DND-41 (cell line): ENCODE measurements at places on chromosomes 2 and 18.

- H3K27ac ChIP-seq = no peak overlapping the region
- peaks cover 7% of the 10 kb centered on the region for H3K27me3 ChIP-seq
- H3K36me3 ChIP-seq = no peaks in the 10 kb centered on the region
These were observed 86.9 kb upstream of the RBBP8 start for GRCh38 chr18:22846088-22846683.

- no peak overlapping the region for H3K27ac ChIP-seq
- no peak overlapping the region for H3K4me3 ChIP-seq
- H3K36me3 ChIP-seq = no peaks in the 10 kb centered on the region
- H3K4me1 ChIP-seq = no peaks in the 10 kb centered on the region
These were observed 890.7 kb upstream of the CELF4 start for GRCh38 chr18:38456253-38456652.

GRCh38 chr18:59779979-59780378, 82.8 kb upstream of the CCBE1 start:
- DNase-seq = no peak
- no peak overlapping the region for H3K27ac ChIP-seq
- H3K4me3 ChIP-seq = no peak overlapping the region
- H3K27me3 ChIP-seq = no peaks in the 10 kb centered on the region

GRCh38 chr18:26746826-26747475, 118.6 kb downstream of the AQP4 start:
- H3K4me1 ChIP-seq = peaks cover 27% of the 10 kb centered on the region
- no peak overlapping the region for H3K4me3 ChIP-seq
- no peak overlapping the region for H3K27ac ChIP-seq
- no peaks in the 10 kb centered on the region for H3K27me3 ChIP-seq
- no peaks in the 10 kb centered on the region for H3K36me3 ChIP-seq

- H3K4me3 ChIP-seq = no peak overlapping the region
- H3K27ac ChIP-seq = no peak overlapping the region
- no peaks in the 10 kb centered on the region for H3K36me3 ChIP-seq
- H3K27me3 ChIP-seq = no peaks in the 10 kb centered on the region
- H3K4me1 ChIP-seq = no peaks in the 10 kb centered on the region
These were observed 4.0 kb upstream of the SNORC start for GRCh38 chr2:232866104-232866503.

GRCh38 chr2:72533765-72534164, 292.1 kb downstream of the EXOC6B start:
- no peaks in the 10 kb centered on the region for H3K4me1 ChIP-seq
- H3K27ac ChIP-seq = no peak overlapping the region
- H3K4me3 ChIP-seq = no peak overlapping the region
- no peaks in the 10 kb centered on the region for H3K27me3 ChIP-seq
- H3K36me3 ChIP-seq = no peaks in the 10 kb centered on the region

- no peak overlapping the region for H3K27ac ChIP-seq
- no peaks in the 10 kb centered on the region for H3K4me1 ChIP-seq
- H3K36me3 ChIP-seq = no peaks in the 10 kb centered on the region
These were observed 170.3 kb upstream of the MAP2 start for GRCh38 chr2:209253544-209253943.

GRCh38 chr18:76827205-76828200, 5.1 kb downstream of the ZNF236 start:
- peaks cover 4% of the 10 kb centered on the region; the same call in 1 of the 2 replicates for H3K36me3 ChIP-seq
- H3K27ac ChIP-seq = no peak overlapping the region
- DNase-seq = no peak
- peaks cover 26% of the 10 kb centered on the region for H3K4me1 ChIP-seq

DNA sequence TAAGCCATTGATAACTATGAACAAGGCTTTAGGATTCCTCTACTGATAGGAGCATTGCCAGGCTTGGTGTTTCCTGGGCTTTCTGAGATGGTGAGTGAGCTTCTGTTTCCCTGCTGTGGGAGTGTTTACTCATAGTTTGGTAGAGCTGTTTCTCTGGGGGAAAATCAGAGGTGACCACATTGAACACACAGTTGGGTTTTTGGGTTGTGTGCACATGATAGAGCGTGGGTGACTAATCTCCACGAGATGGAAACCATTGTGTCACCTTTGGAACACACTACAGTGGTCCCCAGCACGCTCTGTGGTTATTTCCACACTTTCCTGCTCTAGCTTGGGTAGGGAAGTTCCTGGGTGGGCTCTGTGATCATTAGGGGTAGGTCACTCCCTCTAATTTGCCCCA, 5.4 kb downstream of the IL1R1 start:
- DNase-seq = no peak
- no peaks in the 10 kb centered on the region for H3K36me3 ChIP-seq
- H3K4me3 ChIP-seq = no peak overlapping the region
- H3K4me1 ChIP-seq = no peaks in the 10 kb centered on the region

- H3K36me3 ChIP-seq = no peaks in the 10 kb centered on the region
- no peak overlapping the region for H3K4me3 ChIP-seq
- no peaks in the 10 kb centered on the region for H3K27me3 ChIP-seq
- H3K4me1 ChIP-seq = peaks cover 8% of the 10 kb centered on the region
- H3K27ac ChIP-seq = no peak overlapping the region
These were observed 9.2 kb upstream of the MAP4K4 start for GRCh38 chr2:101688261-101688660.

DNA sequence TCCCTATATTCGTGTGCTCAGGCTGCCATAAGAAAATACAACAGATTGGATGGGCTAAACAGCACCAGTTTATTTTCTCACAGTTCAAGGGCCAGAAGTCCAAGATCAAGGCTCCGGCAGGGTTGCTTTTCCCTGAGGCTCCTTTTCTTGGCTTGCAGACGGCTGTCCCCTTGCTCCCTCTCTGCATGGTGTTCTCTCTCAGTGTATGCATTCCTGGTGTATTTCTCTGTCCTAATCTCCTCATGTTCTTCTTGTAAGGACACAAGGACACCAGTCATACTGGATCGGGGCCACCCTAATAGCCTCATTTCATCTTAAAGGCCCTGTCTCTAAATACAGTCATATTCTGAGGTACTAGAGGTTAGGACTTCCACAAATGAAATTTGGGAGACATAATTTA, 62.6 kb upstream of the SLC16A14 start:
- no peaks in the 10 kb centered on the region for H3K36me3 ChIP-seq
- no peaks in the 10 kb centered on the region for H3K27me3 ChIP-seq
- no peaks in the 10 kb centered on the region for H3K4me1 ChIP-seq
- no peak for DNase-seq

DNA sequence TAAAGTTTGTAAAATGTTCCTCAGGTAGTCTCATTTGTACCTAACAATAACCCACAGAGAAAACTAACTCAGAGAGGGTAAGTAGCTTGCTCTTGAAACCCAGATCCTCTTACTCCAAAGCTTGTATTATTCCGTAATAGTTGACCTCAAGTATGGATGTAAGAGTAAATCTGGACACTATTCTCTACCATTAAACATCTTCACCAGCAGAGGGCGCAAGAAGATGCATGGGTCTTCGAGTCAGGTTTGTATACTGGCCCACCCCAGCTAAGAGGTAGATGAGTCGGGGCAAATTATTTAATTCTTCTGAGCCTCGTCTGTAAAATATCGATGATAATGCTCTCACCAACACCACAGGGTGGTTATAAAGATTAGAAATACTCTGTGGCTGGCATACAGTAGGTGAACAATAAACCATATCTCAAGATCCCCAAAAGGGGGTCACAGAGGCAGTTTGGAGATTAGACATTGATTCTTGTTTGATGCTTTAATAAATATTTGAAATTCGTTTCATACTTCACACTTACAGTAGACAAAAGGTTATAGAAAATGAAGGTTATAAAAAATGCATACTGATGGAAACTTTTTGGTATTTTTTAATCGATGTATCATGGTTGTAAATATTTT, 3.5 kb upstream of the CABLES1 start:
- DNase-seq = peak; percentile 61
- no peak overlapping the region for H3K4me3 ChIP-seq
- no peak overlapping the region for H3K27ac ChIP-seq
- peaks cover 9% of the 10 kb centered on the region for H3K4me1 ChIP-seq

DNA sequence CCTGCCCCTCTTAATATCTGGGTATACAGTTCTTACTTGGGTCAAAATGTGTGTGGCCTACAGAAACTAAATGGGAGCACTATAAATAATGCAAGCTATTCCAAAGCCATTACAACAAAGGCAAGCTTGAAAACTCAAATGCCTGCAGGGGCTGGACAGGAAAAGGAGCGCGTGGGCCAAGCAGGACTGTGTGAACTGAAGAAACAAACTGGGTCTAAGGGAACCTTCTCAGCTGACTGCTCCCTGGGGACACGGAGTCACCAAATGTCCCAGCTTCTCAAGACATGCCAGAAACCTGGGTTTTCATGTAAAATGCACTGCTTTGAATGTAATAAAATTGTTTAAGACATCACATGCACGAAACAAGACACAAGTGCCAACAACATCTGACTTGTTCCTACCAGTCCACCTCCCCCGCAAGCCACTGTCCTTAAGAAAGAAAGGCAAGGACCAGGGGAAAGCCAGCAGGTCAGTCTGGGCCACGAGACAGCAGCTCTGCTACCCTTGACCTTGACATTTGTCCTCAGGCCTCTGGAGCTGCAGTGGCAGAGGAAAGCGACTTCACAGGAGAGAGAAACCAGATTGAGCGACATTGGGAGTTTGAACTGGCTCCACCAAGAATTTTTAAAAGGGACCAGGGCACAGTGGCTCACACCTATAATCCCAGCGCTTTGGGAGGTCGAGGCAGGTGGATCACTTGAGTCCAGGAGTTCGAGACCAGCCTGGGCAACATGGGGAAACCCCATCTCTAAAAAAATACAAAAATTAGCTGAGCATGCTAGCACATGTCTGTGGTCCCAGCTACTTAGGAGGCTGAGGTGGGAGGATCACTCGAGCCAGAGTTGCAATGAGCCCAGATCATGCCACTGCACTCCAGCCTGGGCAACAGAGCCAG, 89.7 kb upstream of the SH3BP4 start:
- H3K27me3 ChIP-seq = peaks cover 19% of the 10 kb centered on the region
- H3K4me3 ChIP-seq = no peak overlapping the region
- DNase-seq = no peak
- H3K4me1 ChIP-seq = no peaks in the 10 kb centered on the region

DNA sequence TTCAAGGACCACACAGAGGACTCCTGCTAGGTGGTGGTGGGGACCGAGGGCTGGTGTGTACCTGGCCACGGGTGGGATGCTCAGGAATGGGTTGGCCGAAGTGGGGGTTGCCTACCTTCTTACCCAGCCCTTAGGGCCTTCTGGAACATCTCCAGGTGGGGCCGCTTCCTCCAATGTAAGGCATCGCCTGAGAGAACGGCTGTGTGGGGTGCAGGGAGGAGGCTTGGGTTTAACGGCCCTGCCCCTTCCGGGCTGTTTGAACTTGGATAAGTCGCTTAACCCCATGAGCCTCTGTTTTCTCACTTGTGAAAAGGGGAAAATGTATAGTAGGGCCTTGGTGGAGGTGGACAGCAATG, 35.0 kb downstream of the EMILIN2 start:
- peaks cover 16% of the 10 kb centered on the region for H3K4me1 ChIP-seq
- no peaks in the 10 kb centered on the region for H3K27me3 ChIP-seq
- no peak for DNase-seq
- H3K27ac ChIP-seq = no peak overlapping the region
- no peak overlapping the region for H3K4me3 ChIP-seq

DNA sequence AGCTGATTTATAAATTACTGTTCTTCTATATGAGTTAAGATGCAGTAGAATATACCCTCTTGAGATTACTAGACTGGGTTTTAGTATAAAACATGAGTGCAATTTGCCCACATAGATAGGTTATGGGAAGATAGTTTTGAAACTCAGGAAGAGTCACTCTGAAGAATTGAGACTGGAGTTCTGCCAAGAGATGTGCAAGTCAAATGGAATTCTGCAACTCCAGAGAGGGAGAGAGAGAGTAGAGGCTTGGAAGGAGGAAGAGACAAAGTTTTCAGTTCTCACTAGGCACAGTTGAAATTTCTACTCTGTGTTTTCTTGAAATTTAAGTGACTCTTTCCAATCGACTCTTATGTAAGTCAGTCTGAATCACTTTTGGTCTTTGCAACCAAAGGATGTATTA, 878.8 kb downstream of the TSN start:
- no peak overlapping the region for H3K27ac ChIP-seq
- no peaks in the 10 kb centered on the region for H3K27me3 ChIP-seq
- no peak overlapping the region for H3K4me3 ChIP-seq
- DNase-seq = no peak
- H3K36me3 ChIP-seq = no peaks in the 10 kb centered on the region

DNA sequence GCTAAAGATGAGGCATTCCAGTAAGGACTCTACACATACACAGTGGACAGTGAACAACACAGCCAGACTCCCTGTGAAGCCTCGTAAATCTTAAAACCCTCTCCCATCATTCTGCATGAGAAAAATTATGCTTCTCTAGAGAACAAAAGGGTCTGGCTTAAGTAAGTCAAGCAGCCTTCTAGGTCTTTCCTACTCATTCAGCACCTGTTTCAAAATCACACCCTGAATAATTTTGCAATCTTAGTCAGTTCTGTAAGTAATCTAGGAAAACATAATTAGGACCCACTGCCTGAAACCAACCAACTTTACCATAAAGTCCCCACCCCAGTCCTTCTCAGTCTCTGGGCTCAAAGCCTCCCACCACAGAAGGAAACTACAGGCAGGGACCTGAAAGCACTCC, 19.7 kb downstream of the IAH1 start:
- no peak overlapping the region for H3K27ac ChIP-seq
- H3K27me3 ChIP-seq = no peaks in the 10 kb centered on the region
- H3K36me3 ChIP-seq = peaks cover 87% of the 10 kb centered on the region
- no peak for DNase-seq
- H3K4me1 ChIP-seq = no peaks in the 10 kb centered on the region

GRCh38 chr2:175490360-175490791, 308.9 kb upstream of the ATP5MC3 start:
- H3K36me3 ChIP-seq = no peaks in the 10 kb centered on the region
- no peak for DNase-seq
- H3K4me3 ChIP-seq = no peak overlapping the region
- no peaks in the 10 kb centered on the region for H3K4me1 ChIP-seq
- H3K27ac ChIP-seq = no peak overlapping the region

GRCh38 chr18:9025091-9025838, 77.2 kb upstream of the NDUFV2 start:
- H3K27ac ChIP-seq = no peak overlapping the region
- no peaks in the 10 kb centered on the region for H3K27me3 ChIP-seq

DNA sequence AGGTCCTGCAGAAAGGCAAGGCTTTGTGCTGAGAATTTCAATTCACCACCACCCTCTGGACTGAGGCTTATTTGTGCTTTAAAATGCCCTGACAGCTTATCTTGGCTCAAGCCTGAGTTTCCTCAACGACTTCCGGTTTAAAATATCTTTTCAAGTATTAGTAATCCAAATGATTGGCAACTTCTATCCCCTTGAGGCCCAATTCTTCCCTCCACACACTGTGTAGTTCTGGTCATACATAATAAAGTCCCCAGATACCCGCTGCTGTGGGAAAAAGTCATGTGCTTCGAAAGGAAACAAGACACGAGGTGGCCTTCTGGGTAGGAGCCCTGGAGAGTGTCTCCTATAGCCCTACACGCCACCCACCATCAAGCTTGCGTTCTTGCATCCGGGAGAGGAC, 393.4 kb downstream of the ALK start:
- no peak overlapping the region for H3K4me3 ChIP-seq
- no peak for DNase-seq
- H3K4me1 ChIP-seq = no peaks in the 10 kb centered on the region
- peaks cover 21% of the 10 kb centered on the region for H3K27me3 ChIP-seq
- no peak overlapping the region for H3K27ac ChIP-seq
- H3K36me3 ChIP-seq = no peaks in the 10 kb centered on the region

GRCh38 chr18:11960743-11961380, 20.4 kb upstream of the IMPA2 start:
- no peak overlapping the region for H3K27ac ChIP-seq
- no peaks in the 10 kb centered on the region for H3K4me1 ChIP-seq
- H3K4me3 ChIP-seq = no peak overlapping the region
- no peak for DNase-seq
- no peaks in the 10 kb centered on the region for H3K36me3 ChIP-seq
- no peaks in the 10 kb centered on the region for H3K27me3 ChIP-seq
